Lower lobe of right lung (tissue), 2 donors: ENCODE measurements at places on chromosomes 5 and 9. TPM values are rescaled to one million over a fixed set of nuclear protein-coding genes. Genes with fewer than 3 reads are reported as not detected.
A peak's percentile ranks its signal among the peaks of the same experiment; 100 is the strongest.

DNA sequence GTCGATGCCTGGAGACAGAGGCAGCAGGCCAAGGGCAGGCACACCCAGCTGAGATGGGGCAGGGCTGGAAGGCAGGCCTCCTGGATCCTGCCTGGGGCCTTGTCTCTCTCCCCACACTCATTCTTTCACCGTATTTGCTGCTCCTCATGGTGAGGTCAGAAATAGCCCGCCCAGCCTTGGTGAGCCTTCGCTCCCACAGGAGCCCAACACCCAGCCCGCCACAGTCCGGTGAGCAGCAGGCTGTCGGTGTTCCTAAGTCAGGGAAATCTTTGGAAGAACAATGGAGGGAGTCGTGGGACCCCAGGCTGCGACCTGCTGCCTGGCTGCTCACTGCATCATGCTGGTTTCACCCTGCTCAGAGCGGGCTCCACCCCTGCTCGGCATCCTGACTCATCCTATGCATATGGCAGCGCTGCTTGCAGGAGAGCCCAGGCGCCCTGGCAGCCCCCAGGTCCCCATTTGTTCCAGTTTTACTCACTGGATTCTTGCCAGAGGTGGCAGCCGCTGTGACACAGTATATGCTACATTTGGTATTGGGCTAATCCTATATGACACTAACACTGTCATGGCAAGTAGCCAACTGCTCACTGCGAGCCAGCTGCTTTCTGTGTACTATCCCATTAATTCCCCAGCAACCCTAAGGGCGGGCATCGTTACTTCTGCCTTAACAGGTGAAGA, 53.2 kb upstream of the NCS1 start:
- no peaks in the 10 kb centered on the region for H3K4me1 ChIP-seq
- no peaks in the 10 kb centered on the region for H3K27me3 ChIP-seq
- DNase-seq, result no peak
- H3K27ac ChIP-seq, result no peak overlapping the region
- H3K36me3 ChIP-seq, result peaks cover 83% of the 10 kb centered on the region

GRCh38 chr5:177361418-177362291, 3.9 kb downstream of the RGS14 start:
- peak overlapping the region; percentile 63 for H3K27ac ChIP-seq
- no peaks in the 10 kb centered on the region for H3K27me3 ChIP-seq
- no peaks in the 10 kb centered on the region for H3K36me3 ChIP-seq

DNA sequence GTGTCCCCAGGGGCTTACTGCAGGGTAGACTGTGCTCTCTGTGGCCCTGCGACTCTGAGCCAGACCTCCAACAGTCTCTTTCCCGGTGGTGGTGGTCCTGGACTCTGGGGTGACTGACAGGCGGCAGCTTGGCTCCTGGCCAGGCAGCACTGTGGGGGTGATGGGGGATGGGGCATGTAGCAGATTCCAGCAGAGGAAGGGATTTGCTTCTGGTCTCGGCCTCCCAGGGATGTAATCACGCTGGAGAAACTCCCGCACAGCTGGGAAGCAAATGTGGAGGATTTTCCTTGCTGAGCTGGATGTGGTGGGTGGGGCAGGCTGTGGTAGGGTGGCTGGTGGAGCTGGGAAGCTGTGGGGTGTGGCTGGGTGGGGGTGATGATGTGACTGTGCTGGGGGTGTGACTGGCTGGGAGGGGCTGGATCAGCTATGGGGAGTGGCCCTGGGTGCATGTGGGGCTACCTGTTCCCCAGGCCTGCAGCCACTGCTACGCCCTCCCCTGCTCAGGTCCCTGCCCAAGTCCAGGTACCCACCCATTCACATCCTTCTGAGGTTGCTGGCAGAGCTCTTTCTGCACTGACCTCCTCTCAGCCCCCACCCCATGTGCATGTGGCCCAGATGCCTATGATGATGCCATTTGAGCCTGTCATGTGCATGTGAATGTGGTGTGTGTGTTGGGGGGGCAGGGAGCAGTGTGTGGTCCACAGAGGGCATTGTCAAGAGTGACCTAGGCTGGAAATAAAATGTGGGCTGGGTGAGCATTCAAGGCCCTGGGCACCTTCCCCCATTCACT, 3.8 kb downstream of the NDST1 start:
- H3K27me3 ChIP-seq, result no peaks in the 10 kb centered on the region
- H3K4me3 ChIP-seq, result no peak overlapping the region
- H3K4me1 ChIP-seq, result peaks cover 99% of the 10 kb centered on the region
- peak overlapping the region; percentile 78 for H3K27ac ChIP-seq

- no peaks in the 10 kb centered on the region for H3K36me3 ChIP-seq
- no peak for DNase-seq
- no peaks in the 10 kb centered on the region for H3K4me1 ChIP-seq
- no peak overlapping the region for H3K27ac ChIP-seq
- no peak overlapping the region for H3K4me3 ChIP-seq
Observed at GRCh38 chr5:29113516-29113915, 2075.1 kb upstream of the CDH9 start.

The BTNL9 gene
- total RNA-seq, result 125 TPM

DNA sequence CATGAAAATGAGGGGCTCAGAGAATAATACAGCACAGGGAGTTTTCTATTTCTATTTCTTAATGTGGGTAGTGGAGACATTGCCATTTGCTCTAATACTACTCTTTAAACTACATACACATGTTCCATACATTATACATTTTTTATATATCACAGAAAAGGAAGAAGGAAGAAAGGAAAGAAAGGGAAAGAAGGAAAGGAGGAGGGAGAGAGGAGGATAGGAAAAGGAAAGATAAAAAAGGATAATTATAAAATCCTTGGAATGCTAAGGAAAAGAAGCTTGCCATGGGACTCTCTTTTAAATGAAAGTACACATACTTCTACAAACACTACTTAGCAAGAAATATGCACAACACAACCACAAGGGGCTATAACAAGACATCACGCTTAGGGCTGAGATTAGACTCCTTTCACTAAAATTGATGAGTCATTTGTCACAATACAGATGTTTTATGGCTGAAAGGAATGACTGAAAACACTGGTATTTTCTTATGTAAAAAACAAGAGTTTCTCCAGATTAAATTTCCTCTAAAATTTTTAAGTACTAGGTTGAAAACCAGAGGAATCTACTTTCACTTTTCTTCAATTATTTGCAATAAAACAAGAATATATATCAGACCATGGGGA, 219.8 kb downstream of the ARL15 start:
- no peaks in the 10 kb centered on the region for H3K36me3 ChIP-seq
- no peaks in the 10 kb centered on the region for H3K27me3 ChIP-seq
- H3K27ac ChIP-seq, result no peak overlapping the region
- H3K4me3 ChIP-seq, result no peak overlapping the region

The PDE4D gene
- 71.3 TPM for total RNA-seq

GRCh38 chr9:134774410-134774809, 106.2 kb upstream of the FCN2 start:
- peaks cover 9% of the 10 kb centered on the region for H3K36me3 ChIP-seq
- no peak overlapping the region for H3K27ac ChIP-seq
- H3K4me1 ChIP-seq, result peaks cover 8% of the 10 kb centered on the region
- DNase-seq, result no peak
- H3K4me3 ChIP-seq, result no peak overlapping the region
- peaks cover 5% of the 10 kb centered on the region for H3K27me3 ChIP-seq

GRCh38 chr5:102561894-102562760, 63.3 kb upstream of the SLCO6A1 start:
- DNase-seq, result peak; percentile 46
- no peaks in the 10 kb centered on the region for H3K36me3 ChIP-seq
- no peak overlapping the region for H3K27ac ChIP-seq

DNA sequence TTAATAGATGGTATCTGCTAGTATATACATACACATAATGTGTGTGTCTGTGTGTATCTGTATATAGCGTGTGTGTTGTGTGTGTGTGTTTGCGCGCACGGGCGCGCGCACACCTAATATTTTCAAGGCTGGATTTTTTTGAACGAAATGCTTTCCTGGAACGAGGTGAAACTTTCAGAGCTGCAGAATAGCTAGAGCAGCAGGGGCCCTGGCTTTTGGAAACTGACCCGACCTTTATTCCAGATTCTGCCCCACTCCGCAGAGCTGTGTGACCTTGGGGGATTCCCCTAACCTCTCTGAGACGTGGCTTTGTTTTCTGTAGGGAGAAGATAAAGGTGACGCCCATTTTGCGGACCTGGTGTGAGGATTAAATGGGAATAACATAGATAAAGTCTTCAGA, 757 bp downstream of the FXN start:
- H3K27ac ChIP-seq, result peak overlapping the region; percentile 86
- peak overlapping the region; percentile 77 for H3K4me3 ChIP-seq
- no peaks in the 10 kb centered on the region for H3K27me3 ChIP-seq
- H3K4me1 ChIP-seq, result peaks cover 14% of the 10 kb centered on the region
- no peaks in the 10 kb centered on the region for H3K36me3 ChIP-seq

DNA sequence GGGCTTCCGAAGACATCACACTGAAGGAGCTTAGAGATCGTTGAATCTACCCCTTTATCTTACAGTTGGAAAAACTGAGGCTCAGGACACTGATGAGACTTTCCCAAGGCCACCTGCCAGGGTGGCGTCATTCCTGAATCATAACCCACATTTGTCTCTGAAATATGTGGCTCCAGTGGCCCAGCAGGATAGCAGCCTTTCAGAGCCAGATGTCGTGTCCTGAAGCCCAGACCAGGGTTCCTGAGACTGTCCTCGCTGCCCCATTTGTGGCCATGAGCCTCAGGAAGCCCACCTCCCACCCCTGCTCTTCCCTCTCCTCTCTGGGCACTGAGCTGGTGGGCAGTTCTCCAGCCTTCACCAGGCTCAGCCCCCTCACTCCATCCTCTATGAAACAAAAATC, 2.4 kb downstream of the HMCN2 start:
- H3K27me3 ChIP-seq, result peaks cover 51% of the 10 kb centered on the region
- H3K36me3 ChIP-seq, result no peaks in the 10 kb centered on the region
- H3K4me1 ChIP-seq, result peaks cover 24% of the 10 kb centered on the region
- H3K4me3 ChIP-seq, result no peak overlapping the region
- H3K27ac ChIP-seq, result no peak overlapping the region
- no peak for DNase-seq

DNA sequence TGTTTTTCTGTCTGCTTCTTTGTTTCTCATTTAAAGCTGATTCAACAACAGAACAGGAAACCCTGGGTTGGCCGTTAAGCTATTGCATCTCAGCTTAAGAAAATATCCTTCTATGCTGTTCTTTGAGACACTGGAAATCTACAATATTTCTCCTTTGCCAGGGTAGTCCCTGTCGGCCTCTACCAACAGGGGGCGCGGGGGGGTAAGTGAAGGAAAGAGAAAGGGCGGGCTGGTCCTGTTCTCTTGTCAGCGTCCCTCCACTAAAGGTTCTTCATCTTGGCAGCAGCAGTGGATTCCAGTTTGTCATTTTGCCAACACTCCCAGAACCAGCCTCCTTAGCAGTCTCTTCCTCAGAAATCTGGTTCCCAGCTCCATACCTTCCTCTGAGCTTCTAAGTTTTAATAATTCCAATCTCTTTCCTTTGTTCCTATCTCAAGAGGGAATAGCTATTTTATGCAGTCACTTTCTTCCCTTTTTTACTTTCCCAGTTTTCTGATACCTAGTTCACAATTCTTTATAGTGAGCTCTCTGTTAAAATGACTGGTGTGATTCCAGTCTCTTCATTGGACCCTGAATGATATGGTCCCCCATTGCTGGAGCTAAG, 222.3 kb downstream of the GLIS3 start:
- DNase-seq, result peak; percentile 79
- no peaks in the 10 kb centered on the region for H3K27me3 ChIP-seq
- no peak overlapping the region for H3K4me3 ChIP-seq
- H3K27ac ChIP-seq, result no peak overlapping the region
- H3K36me3 ChIP-seq, result no peaks in the 10 kb centered on the region
- H3K4me1 ChIP-seq, result no peaks in the 10 kb centered on the region

DNA sequence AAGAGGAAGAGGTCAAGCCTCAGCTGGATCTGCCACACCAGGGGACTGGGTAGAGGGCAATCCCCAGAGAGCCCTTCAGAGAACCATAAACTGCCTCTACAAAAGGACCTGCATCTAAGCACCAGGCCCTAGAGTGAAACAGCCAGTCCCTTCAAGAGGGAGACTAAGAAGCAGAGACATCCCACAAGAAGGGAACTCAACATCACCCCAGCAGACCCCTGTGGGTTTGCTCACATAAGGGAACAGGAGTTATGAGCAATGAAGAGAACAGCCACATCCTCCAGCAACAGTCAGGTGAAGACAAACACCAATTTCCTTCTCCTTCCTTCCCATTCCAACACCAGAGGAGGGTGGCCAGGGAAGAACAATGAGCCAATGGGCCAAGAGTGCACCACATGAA, 48.9 kb downstream of the TNFSF15 start:
- no peak for DNase-seq
- H3K27me3 ChIP-seq, result no peaks in the 10 kb centered on the region

- H3K4me1 ChIP-seq, result no peaks in the 10 kb centered on the region
- H3K27me3 ChIP-seq, result no peaks in the 10 kb centered on the region
- no peak overlapping the region for H3K27ac ChIP-seq
- no peak for DNase-seq
- H3K4me3 ChIP-seq, result no peak overlapping the region
Observed at GRCh38 chr5:133875179-133875578, 93.2 kb downstream of the C5orf15 start.

The TNC gene
- 18.5 TPM for total RNA-seq

The PCDHB15 gene
- total RNA-seq, result 2.8 TPM

DNA sequence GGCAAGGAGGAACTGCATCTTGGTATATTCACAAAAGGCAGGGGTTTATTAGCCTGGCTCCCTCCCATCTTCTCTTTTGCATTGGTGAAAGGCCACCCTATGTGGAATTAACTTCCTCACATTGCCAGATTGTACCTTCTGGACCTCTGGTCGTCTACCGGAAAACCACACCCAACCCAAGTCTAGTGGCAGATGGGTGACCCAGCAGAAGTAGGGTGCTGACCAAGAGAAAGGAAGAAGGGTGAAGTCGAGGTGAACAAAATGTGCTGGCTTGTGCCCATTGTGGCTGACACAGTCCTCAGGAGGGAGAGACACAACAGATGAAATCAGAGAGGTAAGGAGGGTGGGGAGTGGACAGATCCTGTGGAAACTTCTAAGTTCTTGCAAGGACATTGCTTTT, 39.8 kb upstream of the DAP start:
- DNase-seq, result no peak
- no peak overlapping the region for H3K4me3 ChIP-seq
- H3K27ac ChIP-seq, result no peak overlapping the region
- H3K4me1 ChIP-seq, result no peaks in the 10 kb centered on the region
- peaks cover 7% of the 10 kb centered on the region for H3K27me3 ChIP-seq

GRCh38 chr5:10118150-10118549, 131.5 kb downstream of the ATPSCKMT start:
- no peaks in the 10 kb centered on the region for H3K36me3 ChIP-seq
- DNase-seq, result no peak
- H3K4me1 ChIP-seq, result no peaks in the 10 kb centered on the region
- no peak overlapping the region for H3K27ac ChIP-seq
- no peak overlapping the region for H3K4me3 ChIP-seq
- H3K27me3 ChIP-seq, result no peaks in the 10 kb centered on the region

DNA sequence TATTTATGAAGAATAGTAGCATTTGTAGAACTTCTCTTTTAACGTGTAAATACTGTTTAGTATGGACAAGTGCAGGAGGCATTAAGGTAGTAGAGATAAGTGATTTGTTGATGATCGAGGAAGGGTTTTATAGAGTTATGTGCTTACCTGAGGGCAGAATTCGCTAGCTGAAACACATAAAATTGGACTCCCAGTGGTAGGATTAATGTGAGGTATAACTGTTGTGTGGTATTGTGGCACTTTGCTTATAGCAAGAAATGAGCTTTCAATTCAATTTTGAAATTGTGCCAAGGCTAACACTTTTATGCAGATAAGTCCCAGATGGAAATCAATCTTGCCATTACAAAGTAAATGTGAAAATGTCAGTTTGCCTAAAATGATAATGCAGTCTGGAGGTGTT, 1.2 kb downstream of the AP3S1 start:
- peak overlapping the region; percentile 91 for H3K27ac ChIP-seq
- H3K4me3 ChIP-seq, result peak overlapping the region; percentile 84
- H3K36me3 ChIP-seq, result peaks cover 7% of the 10 kb centered on the region

The IRX2 gene
- 52.1 TPM for total RNA-seq

GRCh38 chr9:87836951-87837705, 45.5 kb upstream of the SPATA31E1 start:
- H3K27me3 ChIP-seq, result peaks cover 4% of the 10 kb centered on the region
- H3K4me1 ChIP-seq, result no peaks in the 10 kb centered on the region
- no peak for DNase-seq
- no peak overlapping the region for H3K27ac ChIP-seq

The CCNO gene
- total RNA-seq, result 2.2 TPM
